ENCODE measurements at places on chromosomes 12 and 14. TPM values are rescaled to one million over a fixed set of nuclear protein-coding genes. Genes with fewer than 3 reads are reported as not detected.
A peak's percentile ranks its signal among the peaks of the same experiment; 100 is the strongest.

Gene CRIP1
- 149 TPM for polyA plus RNA-seq

DNA sequence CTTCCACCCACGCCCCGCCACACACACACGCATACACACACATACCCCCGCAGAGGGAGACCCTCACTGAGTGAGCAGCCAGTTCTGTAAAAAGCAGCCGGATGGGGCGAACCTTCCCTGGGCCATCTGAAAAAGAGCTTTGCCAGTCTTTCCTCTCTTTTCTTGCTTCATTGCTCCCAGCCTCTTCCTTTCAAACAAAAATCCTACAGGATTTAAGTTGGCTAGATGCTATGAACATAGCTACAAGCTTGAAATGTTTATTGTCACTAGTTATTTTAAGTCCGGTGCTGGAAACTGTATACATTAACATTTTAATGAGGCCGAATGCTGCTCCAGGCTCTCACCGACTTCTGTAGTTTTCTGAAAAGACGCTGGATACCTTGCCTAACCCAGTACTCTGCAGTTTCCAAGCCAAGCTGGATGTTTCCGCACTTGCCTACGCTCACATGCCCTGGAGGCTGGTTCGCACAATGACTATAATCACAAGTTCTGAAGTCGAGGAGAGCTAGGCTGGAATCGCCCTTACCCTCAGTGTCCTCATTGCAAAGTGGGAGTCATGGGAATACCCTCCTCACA is 39.2 kb downstream of the LTBP2 start:
- DNase-seq, result no peak
- no peak overlapping the region for H3K4me3 ChIP-seq
- H3K4me1 ChIP-seq, result peaks cover 21% of the 10 kb centered on the region

DNA sequence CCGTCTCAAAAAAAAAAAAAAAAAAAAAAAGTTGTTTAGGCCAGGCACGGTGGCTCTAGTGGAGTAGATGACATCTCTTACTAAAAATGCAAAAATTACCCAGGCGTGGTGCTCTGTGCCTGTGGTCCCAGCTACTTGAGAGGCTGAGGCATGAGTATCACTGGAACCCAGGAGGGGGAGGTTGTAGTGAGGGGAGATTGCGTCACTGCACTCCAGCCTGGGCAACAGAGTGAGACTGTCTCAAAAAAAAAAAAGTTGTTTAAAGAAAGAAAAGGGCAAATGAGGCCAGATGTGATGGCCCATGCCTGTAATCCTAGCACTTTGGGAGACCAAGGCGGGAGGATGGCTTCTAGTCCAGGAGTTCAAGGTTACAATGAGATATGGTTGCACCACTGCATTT is 36.6 kb upstream of the SPPL3 start:
- peaks cover 7% of the 10 kb centered on the region for H3K27me3 ChIP-seq
- H3K27ac ChIP-seq, result peak overlapping the region; percentile 65
- no peaks in the 10 kb centered on the region for H3K36me3 ChIP-seq

DNA sequence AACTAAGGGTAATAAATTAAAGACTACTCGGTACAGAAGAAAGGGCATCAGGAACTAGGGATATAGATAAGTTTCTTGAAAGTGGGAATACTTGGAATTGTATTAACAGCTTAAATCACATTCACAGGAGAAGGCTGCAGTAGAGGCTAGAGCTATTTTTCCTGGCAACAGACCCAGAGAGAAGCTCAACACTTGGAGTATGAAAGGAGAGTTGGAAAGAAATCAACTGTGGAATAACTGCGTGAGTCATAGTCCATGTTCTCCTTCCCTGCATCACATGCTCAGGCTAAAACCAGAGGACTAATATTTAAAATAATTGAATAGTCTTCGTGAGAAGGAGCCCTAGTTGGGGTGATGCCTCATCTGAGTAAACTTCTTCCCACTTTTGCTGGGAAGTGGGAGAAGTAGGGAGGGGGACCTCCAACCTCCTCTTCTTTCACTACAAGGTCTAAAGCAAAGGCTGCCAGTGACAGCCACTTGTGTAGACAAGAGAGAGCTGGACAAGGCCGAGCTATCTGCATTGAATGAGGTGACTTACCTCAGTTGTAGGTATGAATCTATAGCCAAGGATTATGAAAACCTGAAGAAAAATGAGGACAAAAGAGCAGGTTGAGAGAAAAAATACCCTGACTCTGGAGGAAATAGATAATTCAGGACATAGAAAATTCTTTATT is 32.7 kb downstream of the DYRK2 start:
- H3K27ac ChIP-seq, result peak overlapping the region; percentile 75
- no peak overlapping the region for H3K4me3 ChIP-seq
- DNase-seq, result no peak
- H3K27me3 ChIP-seq, result no peaks in the 10 kb centered on the region
- H3K4me1 ChIP-seq, result peaks cover 31% of the 10 kb centered on the region
- no peaks in the 10 kb centered on the region for H3K36me3 ChIP-seq

All from heart right ventricle (tissue), 16 donors.